ENCODE measurements at places on chromosomes 1 and 21. TPM values are rescaled to one million over a fixed set of nuclear protein-coding genes. Genes with fewer than 3 reads are reported as not detected.

The TMPRSS15 gene
- total RNA-seq = not detected

The B4GALT3 gene
- 50.9 TPM for total RNA-seq

The DNM3 gene
- total RNA-seq = 0.93 TPM

The NGF gene
- total RNA-seq = not detected

The PGBD5 gene
- total RNA-seq = 0.02 TPM

The CHIA gene
- not detected for total RNA-seq

The OLFML2B gene
- not detected for total RNA-seq

The RGSL1 gene
- not detected for total RNA-seq

The PIK3C2B gene
- 43.4 TPM for total RNA-seq

The DAB1 gene
- total RNA-seq = 0.24 TPM

The FCER1G gene
- total RNA-seq = 2.0 TPM

The PLA2G2D gene
- total RNA-seq = 0.07 TPM

The HES3 gene
- not detected for total RNA-seq

The C8A gene
- total RNA-seq = not detected

The MEGF6 gene
- 6.8 TPM for total RNA-seq

The GBP7 gene
- total RNA-seq = not detected

The SLC25A24 gene
- 18.1 TPM for total RNA-seq

The CFH gene
- total RNA-seq = 2.7 TPM

The SLC25A34 gene
- total RNA-seq = 1.5 TPM

The ZFP69B gene
- total RNA-seq = 4.8 TPM

The IL10 gene
- 17.3 TPM for total RNA-seq

The ANGPTL3 gene
- total RNA-seq = not detected

Measured in activated CD4-positive, alpha-beta memory T cell treated with anti-CD3 and anti-CD28 coated beads for 36 hours (primary cell).